ENCODE measurements at places on chromosomes 5 and 9.
A peak's percentile ranks its signal among the peaks of the same experiment; 100 is the strongest.

DNA sequence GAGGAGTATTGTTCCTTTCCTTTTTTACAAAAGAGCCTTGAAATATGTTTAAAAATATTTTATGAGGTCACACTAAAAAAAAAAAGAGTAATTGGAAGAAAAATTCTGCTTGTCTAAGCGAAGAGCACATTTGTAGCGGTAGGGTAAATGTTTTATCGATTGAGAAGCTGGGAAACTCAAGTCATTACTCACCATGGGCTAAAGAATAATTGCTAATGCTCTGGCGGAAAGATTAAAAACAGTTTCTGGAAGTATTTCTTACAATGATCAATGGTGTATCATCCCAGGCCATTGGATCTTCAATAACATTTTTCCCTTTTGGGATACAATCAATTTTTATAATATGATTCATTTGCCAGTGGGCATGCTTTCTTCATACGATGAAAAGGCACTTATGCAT, 450.0 kb downstream of the RASEF start:
- ATAC-seq: no peak

DNA sequence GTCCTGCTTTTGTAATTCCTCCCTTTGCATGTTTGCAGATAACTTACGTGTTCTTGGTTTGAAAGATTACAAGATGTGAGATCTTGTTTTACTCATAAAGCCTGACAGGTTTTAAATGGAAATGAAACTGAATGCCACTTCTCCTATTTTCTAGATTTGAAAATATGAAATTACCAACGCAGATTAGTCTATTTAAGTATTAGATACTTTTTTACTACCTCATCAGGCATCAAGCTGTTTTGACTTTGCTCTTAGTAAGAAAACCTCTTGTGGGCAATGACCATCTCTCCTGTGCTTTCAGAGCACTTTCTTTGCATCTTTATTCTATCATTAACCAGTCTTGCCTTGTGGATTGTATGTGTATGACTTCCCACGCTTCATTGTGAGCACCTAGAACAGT, 3.5 kb downstream of the DMXL1 start:
- no peak for ATAC-seq

- ATAC-seq: no peak
Observed at GRCh38 chr5:135038813-135039270, 4.8 kb upstream of the PITX1 start.

DNA sequence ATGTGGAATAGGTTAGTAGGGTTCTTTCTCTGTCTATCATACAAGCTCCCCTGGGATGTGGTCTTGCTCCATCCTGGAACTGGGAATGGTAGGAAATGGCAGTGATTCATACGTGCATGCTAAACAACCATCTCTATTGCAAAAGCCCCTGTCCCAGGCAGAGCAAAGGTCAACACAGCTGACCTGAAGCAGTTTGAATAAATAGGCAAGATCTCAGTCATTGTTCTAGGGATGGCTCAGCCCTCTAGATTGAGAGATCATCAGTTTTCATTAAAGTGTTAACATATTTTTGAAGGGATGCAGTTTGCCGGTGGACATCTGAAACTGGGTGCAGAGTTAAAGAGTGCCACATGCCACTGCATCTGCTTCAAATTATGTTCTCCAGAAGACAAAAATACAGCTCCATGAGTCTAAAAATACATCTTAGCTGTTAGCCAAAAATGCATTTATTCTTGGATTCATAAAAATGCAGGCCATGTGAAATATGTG, 224.1 kb downstream of the ESM1 start:
- peak; percentile 88 for ATAC-seq

DNA sequence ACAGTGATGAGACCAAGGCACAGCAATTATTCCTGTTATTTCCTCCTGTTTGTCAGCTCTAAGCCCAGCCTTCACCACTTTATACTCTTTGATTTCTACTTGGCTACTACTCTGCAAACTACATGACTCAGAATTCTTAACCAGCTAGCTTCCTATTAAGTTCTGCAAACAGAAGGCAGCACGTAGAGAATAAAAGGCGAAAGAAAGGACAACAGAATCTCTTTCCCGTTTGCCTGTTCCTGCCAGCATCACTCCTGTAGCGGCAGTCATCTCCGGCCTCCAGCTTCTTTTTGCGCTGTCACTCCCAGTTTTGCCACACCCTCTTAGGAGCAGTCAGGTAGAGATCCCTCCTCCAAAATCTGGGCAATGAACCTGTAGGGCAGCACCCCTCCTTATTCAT, 29.9 kb downstream of the DPYSL3 start:
- ATAC-seq: no peak

GRCh38 chr9:69801989-69802388, 18.6 kb upstream of the CFAP95 start:
- no peak for ATAC-seq
